DMS153 (cell line): ENCODE measurements at places on chromosomes 5 and 9.
A peak's percentile ranks its signal among the peaks of the same experiment; 100 is the strongest.

DNA sequence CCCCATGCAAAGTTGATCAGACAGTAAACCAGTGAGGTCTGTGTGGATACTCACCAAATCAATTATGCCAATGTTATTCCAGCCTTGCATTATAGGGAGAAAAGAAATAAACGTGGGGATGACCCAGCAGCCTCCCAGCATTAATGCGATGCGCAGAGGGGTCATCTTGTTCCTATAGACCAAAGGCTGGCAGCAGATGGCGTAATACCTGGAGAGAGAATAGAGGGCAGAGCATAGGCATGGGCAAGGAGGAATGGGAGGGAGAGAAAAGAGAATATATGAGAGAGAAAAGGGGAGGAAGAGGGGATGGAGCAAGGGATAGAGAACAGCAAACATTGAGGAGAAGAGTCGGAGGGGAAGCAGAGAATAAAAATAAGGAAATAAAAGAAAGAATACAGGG, 131.2 kb downstream of the HTR4 start:
- no peak for DNase-seq

DNA sequence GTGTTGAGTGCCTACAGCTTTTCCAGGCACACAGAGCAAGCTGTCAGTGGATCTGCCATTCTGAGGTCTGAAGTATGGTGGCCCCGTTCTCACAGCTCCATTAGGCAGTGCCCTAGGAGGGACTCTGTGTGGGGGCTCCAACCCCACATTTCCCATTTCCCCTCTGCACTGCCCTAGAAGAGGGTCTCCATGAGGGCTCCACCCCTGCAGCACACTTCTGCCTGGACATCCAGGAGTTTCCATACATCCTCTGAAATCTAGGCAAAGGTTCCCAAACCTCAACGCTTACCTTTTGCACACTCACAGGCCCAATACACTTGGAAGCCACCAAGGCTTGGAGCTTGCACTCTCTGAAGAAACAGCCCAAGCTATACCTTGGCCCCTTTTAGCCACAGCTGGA, 131.3 kb downstream of the DEPDC1B start:
- DNase-seq: no peak

GRCh38 chr9:118455788-118456187, 751.6 kb downstream of the TLR4 start:
- no peak for DNase-seq

DNA sequence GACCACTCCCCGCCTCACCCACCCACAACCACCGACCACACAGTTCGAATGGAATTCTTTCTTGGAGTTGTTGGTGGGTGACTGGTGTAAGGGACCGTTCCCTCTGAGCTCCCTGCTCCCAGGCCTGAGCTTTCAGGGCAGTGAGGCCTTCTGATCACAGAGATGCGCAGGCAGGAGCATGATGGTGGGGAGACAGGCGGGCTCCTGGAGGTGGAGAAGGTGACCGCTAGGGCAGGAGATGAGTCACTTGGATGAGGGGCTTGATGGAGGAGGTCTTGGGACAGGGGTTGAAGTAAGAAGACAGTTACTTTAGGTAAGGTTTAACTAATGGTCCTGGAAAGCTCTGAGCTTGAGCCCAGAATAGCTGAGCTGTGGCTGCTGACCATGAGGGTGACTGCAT, 88.5 kb downstream of the HSPA4 start:
- no peak for DNase-seq

- no peak for DNase-seq
Measured at GRCh38 chr9:2771661-2772060, 54.4 kb downstream of the KCNV2 start.

DNA sequence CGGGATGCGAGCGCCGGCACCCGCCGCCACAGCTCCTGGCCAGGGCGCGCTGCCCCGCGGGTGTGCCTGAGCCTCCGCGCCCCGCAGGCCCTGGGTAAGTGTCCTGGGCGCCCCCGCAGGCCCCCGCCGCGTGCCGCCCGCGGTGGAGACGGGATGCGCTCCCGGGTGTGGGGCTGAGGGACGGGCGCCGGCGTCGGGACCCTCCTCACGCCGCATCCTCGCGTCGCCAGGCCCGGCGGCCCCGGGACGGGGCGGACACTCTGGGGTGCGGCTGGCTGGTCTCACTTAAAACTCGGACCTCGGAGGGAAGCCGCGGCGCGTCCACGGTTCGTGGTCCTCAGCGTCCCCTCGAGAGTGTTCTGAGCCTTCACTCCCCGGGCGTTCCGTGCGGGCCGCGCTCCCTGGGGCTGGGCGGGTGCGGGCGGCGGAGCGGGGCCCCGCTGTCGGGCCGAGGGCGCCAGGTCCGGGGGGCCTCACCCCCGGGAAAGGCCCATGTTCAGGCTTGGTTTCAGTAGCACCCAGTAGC, 275 bp downstream of the AHRR start:
- DNase-seq: no peak

GRCh38 chr5:61329550-61330128, 2.4 kb upstream of the ZSWIM6 start:
- DNase-seq: no peak

DNA sequence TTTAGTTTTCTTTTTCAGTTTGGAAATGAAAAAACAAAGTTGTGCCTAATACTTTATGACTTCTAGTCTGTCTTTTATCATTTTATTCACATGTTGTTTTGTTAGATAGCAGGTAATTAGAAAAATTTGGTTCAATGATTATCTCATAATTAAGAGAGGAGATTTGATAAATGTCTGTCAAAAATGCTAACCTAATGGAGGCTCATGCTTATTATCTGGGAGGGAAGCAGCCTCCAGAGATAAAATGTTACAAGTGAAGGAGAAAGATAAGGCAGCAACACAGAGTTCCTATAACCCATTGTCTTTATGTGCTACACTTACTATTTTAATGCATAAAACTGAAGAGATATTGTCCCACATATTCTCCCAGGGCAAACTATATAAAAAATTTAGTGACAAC, 53.5 kb downstream of the SLC27A6 start:
- no peak for DNase-seq

DNA sequence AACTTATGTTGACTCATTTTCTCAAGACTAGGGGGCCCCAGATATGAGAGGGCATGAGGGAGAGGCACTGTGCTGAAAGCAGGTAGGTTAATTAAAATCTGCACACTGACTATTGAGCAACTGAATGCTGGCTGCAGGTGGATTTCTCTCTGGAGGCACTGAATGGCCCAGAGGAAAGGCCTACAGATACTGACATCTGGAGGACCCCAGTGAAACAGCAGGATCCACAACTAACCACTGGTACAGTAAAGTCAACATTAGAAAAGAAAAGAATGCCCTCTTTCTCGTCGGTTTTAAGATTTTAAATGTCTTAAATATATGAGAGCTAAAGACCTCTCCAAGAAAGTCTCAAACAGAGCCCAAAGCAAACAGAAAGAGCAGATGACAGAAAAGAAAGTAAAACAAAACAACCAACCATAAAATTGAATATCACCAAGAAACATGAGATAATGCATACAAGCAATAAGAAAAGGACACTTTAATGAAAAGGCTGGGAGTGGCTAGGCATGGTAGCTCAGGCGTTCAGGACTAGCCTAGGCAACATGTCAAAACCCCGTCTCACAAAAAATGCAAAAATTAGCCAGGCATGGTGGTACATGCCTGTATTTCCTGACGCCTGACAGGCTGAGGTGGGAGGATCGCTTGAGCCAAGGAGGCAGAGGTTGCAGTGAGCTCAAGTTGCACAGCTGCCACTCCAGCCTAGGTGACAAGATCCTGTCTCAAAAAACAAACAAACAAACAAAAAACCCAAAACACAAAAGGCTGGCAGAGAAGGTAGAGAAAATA, 43.3 kb downstream of the PUM3 start:
- DNase-seq: no peak

DNA sequence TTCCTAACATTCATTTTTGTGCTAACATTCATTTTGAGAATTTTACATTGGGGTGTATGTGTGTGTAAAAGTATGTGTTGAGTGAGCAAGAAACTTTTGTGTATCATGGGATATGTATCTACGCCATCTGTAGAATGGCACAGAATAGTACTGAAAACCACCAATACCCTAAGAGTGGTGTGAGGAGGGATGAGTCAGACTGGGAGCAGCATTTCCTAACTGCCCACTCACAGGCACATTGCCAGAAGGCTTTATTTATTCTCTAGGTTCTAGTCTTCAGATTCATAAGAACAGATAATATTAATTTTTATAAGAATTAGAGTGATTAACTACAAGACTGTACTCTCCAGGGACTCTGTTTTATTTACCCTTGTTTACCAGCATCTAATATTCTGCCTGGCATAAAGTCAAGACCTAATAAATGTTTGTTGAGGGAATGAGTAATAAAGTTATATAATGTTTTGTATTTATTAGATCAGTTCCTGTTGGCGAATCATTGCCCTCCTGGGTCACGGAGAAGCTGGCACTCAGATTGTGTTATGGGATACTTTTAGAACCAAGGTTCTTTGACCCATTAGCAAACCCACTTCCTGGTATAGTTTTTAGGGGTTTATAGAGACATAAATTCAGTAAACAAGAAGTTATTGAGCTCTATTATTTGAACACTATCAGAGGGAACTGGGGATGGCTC, 159.1 kb upstream of the PPP2R2B start:
- DNase-seq: no peak

DNA sequence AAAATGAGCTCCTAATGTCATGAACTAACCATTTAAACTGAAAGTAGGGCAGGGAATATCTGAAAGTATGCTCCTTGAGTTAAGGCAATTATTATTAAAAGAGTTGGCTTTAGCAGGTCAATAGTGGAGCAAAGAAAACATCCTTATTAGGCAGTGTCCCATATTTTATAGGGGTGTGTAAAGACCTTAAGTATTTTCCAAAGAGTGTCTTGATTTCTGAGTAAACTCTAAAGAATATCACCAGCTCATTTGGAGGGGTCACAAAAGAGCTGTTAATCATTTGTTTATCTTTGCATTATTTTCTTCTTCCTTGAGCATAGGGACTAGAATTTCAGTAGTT, 109.3 kb downstream of the MUSK start:
- no peak for DNase-seq

GRCh38 chr9:18261181-18261580, 212.8 kb upstream of the ADAMTSL1 start:
- no peak for DNase-seq

- no peak for DNase-seq
Measured at GRCh38 chr9:28121366-28121765, 548.1 kb upstream of the C9orf72 start.

DNA sequence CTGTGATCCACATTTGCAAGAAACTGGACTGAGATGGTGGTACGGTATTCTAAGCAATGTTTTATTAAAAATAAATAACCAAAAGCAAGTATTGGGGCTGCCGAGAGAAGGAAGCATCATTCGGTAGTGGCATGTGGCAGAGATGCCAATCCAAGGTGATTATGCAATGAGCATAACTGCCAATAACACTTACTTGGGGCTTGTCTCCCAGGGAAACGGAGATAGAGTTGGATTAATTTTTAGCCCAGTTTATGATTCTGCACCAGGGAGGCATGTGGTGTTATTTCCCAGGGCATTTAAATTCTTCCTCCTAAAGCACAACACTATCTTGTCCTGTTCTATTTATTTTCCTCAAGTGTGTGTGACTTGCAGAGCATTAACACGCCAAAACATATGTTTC, 17.9 kb downstream of the SLC24A2 start:
- DNase-seq: no peak

DNA sequence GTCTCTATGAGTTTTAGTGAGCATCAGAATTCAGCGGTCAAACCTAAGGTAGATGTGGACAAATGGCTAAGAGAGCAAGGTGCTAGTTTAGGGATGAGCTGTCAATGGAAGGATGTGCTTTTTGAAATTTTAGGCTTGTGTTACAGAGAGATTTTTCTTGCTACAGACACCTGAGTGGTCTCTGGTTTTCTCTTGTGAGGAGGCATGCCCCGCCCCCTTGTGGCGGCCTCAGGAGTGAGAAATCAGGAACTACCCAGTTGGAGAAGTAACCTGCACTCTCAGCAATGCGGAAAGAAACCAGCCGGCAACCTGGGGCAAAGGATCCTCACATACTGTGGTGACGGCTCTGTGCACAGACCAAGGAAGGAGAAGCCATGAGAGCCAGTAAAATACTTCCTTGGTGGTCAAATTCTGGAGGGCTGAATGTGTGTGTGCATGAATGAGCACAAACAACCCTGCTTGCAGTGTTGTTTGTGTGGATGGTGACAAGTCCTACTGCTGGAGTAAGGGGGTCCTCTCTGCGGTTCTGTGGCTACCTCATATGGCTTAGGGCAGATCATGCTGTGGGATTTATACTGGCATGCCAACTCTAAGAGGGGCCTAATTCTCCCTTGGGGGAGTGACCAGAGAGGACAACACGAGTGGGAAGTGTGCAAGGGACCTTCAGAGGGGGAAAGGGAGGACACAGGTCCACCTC, 16.7 kb upstream of the HSD17B4 start:
- DNase-seq: no peak

DNA sequence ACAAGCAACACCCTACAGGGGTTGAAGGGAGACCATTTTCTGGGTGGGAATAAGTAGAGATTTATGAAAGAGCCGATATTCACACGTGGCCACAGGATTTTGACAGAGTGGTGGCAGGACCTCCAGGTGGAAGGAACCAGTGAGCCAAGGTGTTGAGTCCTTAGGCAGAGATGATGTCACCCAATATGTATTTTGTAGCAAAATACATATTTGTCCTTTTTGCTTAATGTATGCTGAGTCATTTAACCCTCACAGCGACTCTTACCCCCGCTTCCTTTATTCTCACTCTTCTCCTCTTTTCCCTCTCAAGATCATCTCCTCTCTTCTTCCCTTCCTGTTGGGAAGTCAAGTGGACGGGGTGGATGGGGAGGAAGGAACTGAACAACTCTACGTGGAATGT, 215.7 kb upstream of the S1PR3 start:
- no peak for DNase-seq

GRCh38 chr5:132663771-132664695, 6.1 kb downstream of the IL13 start:
- no peak for DNase-seq

DNA sequence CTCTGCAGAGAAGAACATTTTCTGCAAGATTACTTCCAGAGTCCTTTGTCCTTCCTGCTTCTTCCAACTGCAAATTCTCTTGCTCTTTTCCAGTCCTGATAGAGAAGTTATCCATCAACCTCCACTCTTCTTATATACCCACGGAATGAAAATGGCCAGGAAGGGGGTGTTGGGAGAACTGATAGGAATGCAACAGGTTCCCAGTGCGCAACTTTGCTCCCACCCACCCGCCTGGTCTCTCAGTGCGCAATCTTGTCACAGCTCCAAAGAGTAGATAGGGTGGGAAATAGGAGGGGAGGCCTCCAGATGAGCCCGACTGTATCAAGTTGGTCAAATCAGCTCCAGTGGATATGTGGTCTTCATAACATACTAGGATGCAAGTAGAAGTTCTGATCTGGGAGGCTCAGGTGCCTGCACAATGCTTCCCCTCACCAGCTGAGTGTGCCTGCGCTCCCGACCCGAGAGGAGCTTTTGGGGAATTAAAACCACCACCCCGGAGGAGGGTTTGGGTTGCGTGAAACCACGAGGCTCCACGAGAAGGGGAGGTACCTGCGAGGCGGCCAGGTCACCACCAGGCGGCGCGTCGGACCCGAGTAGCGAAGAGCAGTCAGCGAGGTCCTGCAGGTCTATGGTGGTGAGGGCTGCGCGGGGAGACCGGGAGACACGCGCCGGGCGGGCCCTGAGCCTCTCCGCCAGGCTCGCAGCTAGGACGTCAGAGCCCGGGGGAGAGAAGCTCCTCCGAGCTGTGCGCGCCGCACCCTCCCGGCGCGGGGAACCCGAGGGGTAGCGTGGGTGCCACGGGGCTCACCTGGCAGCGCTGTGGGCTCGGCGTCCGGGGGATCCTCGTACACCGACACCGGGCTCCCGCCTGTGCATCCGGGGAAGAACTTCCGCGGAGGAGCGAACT, 835 bp downstream of the MCIDAS start:
- peak; percentile 39 for DNase-seq
